ENCODE measurements at places on chromosomes 1 and 21. TPM values are rescaled to one million over a fixed set of nuclear protein-coding genes. Genes with fewer than 3 reads are reported as not detected.

OR6K3 gene
- not detected for polyA plus RNA-seq

GPR89A gene
- 38.4 TPM for polyA plus RNA-seq

CD247 gene
- polyA plus RNA-seq, result 0.30 TPM

PRKAA2 gene
- polyA plus RNA-seq, result 18.5 TPM

Measured in neural cell (in vitro differentiated cells).